ENCODE measurements at places on chromosomes 4 and X. TPM values are rescaled to one million over a fixed set of nuclear protein-coding genes. Genes with fewer than 3 reads are reported as not detected.

Gene TMEM47
- 31.2 TPM for total RNA-seq

GRCh38 chr4:19944806-19945205, 306.9 kb upstream of the SLIT2 start:
- DNase-seq = no peak

- no peak for DNase-seq
Observed at GRCh38 chr4:39658756-39659155, 20.1 kb upstream of the SMIM14 start.

DNA sequence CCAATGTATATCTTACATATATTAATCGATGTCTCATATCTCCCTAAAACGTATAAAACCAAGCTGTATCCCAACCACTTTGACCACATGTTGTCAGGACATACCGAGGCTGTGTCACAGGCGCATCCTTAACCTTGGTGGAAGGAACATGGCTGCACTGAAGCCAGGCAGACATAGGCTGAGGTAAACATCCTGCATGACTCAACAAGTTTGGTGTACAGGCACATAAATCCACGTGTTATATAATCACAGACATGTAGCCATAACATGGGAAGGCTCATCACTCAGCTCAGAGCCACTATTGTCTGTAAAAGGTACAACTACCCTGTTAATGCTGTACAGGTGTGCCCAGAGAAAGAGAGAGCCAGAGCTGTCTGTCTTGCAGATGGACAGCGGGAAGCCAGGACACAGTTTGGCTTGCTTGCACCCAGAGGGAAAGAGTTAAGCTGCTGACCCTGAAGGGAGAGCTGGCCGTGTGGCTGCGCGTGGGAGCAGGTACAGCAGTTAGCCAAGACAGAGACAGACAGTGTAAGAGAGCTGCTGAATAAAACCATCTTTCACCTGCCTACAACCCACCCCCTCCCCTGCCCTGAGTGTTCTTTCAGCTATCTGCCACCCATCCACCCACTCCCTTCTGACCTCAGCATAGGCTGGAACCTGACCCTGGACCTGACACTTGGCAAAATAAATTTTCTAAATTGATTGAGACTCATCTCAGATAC, 22.3 kb upstream of the ZBTB33 start:
- no peak for DNase-seq

Gene AR
- 26.3 TPM for total RNA-seq

Gene MAGEE2
- not detected for total RNA-seq

DNA sequence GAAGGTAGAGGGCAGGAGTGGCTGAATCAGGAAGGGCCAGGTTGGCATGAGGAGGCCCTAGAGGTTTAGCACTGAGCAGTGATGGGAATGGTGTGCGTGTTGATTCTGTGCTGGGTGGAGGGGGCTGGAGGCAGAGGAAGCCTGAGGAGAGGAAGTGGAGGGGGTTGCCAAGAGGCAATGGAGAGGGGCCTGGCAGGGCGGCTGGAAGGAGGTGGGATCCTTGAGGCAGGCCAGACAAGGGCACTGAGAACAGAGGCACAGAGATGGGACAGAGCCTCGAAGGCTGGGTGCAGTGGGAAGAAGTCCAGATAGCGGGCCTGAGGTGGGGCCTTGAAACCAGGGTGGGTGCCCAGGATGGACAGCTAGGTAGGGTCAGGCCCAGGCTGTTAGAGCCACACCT, 24.3 kb downstream of the SH3BP2 start:
- DNase-seq = no peak

- peak; percentile 40 for DNase-seq
Observed at GRCh38 chr4:88017516-88018297, 10.3 kb downstream of the PKD2 start.

- DNase-seq = no peak
Observed at GRCh38 chr4:71338846-71339593, at the start of gene SLC4A4. SLC4A4 (plus strand) TSS chr4:71339020.

Gene FGB
- total RNA-seq = not detected

Gene MAGEA11
- not detected for total RNA-seq

Gene LPAR4
- total RNA-seq = not detected

Gene PHKA1
- 15.3 TPM for total RNA-seq

DNA sequence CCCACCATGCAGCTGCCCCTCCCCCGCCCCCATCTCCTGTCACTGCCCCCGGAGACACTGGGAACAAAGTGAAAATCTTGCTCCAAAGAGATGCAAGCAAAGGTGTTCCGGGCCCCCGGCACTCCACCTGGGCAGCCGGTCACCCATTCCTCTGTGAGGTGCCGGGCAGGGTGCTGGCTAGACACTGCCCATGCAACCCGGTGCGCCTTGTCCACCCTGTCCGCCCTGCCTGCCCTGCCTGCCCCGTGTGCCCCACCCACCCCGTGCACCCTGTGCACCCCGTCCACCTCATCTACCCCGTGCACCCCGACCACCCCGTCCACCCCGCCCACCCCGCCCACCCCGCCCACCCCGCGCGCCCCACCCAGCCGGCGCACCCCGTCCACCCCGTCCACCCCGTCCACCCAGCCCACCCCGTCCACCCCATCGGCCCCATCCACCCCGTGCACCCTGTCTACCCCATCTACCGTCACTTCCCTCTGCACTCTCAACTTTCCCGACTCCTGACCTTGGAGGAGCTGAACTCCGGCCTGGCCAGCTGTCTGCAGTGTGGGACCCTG, 31.9 kb upstream of the FGFR3 start:
- no peak for DNase-seq

Gene TMPRSS11B
- not detected for total RNA-seq

DNA sequence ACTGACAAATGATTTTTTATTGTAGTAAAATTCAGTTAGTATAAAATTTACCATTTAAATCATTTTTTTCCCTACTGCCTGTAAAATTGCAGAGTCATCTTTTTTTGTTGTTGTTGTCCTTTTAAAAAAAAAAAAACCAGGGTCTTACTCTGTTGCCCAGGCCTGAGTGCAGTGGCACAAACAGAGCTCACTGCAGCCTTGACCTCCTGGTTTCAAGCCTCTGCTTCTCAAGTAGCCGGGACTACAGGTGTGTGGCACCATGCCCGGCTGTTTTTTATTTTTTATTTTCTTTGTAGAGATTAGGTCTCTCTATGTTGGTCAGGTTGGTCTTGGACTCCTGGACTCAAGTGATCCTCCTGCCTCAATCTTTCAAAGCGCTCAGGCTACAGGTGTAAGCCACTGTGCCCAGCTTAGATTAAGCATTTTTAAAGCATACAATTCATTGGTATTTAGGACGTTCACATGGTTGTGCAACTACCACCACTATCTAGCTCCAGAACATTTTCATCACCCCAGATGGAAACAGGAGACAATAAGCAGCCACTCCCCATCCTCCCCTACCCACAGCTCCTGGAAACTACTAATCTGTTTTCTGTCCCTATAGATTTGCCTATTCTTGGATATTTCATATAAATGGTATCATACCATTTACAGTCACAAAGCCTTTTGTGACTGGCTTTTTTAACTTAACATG, 59.7 kb upstream of the PGRMC2 start:
- no peak for DNase-seq

Gene MAMLD1
- total RNA-seq = 2.5 TPM

DNA sequence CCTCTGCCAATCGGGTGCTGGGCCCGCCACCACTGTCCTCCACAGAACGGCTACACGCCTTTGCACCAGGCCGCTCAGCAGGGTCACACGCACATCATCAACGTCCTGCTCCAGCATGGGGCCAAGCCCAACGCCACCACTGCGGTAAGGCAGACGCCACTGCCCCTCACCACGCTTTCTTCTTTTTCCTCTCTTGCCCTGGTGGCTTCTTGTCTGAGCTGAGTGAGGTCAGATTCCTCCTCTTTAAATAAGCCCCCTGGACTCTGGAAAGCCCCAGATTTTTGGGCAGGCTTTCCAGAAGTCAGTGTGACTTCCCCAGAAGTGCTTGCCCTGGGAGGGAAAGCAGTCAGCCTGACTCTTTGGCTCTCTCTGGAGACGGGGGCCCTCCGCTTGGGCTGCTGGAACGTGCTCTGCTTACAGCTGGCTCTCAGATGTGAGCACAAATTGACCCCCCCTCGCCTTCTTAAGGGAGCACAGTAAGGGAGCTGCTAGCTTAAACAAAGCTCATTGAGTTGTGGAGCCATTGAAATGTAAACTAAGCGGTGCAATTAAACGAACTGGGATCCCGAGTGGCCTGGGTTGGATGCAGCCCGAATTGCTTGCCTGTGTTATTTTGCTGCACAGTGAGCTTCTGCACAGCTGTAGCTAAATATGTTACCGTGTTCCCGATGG, 243.1 kb downstream of the ANK2 start:
- DNase-seq = peak; percentile 40

Gene GPR78
- not detected for total RNA-seq

Data from heart right ventricle (tissue), 16 donors.